Fibroblast of lung (primary cell): ENCODE measurements at places on chromosomes 2 and 18. TPM values are rescaled to one million over a fixed set of nuclear protein-coding genes. Genes with fewer than 3 reads are reported as not detected.

- DNase-seq: no peak
These were observed 14.7 kb downstream of the FOSL2 start for GRCh38 chr2:28407131-28407975.

Gene LONRF2
- polyA plus RNA-seq: 0.01 and 0.03 TPM in 2 replicates

- no peak for DNase-seq
These were observed 36.4 kb downstream of the ICOS start for GRCh38 chr2:203973000-203973399.

- no peak for DNase-seq
These were observed 40.9 kb downstream of the RNF144A start for GRCh38 chr2:6957910-6958615.

GRCh38 chr2:169664600-169664977 lies 29.6 kb downstream of the CFAP210 start:
- DNase-seq: no peak

DNA sequence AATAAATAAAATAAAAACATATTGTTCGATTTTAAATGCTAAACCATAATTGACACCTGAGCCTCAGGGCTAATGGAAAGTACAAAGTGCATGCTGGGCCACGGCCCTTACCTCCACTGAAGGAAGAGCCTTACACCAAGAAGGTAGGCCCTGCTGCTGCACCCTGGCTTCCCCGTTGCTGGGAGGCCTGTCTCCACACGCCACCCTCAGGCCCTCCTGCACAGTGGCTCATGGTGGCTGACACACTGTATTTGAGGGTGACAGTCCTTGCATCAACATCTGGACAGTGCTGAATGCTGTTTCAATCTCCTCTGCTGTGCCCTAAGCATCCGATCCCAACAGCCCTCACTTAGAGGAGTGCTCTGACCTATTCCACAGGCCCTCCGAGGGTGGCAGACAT lies 39.3 kb upstream of the EDAR start:
- no peak for DNase-seq
